CD4-positive, alpha-beta T cell treated with Interleukin-4 for 1 hour (primary cell): ENCODE measurements at places on chromosomes 7 and 10.

GRCh38 chr7:41054960-41055661, 647.8 kb downstream of the INHBA start:
- DNase-seq = no peak

GRCh38 chr10:46240684-46241565, 45.9 kb upstream of the ANTXRL start:
- no peak for DNase-seq

DNA sequence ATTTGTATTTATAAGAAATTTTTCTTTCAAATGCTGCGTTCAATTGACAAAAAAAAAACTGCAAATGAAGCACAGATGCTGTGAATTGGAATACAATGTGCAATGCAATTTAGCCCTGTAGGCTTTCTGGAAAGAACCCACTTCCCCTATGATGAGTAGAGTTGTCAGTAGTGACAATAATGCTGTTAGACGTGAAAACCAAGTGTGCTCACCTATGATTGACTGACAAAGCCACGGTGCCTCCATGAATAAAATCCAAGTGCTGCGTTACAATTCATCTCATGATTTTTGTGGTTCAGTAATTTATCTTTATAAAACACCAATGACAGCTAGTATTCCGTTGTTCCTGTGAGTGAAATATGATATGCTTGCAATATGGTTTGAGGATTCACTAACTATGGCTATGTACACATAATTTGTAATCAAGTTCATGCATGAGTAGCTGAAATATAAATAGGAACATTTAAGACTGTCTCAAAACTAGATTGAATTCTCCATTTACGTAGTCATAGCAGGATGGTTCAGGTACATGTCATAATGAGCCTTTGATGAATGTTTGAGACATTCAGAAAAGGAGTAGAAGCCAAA, 1160.3 kb downstream of the CNTNAP2 start:
- DNase-seq = no peak

- DNase-seq = no peak
Observed at GRCh38 chr10:127863231-127863825, 29.4 kb downstream of the CLRN3 start.

GRCh38 chr10:11237571-11237970, 219.9 kb downstream of the CELF2 start:
- DNase-seq = no peak

DNA sequence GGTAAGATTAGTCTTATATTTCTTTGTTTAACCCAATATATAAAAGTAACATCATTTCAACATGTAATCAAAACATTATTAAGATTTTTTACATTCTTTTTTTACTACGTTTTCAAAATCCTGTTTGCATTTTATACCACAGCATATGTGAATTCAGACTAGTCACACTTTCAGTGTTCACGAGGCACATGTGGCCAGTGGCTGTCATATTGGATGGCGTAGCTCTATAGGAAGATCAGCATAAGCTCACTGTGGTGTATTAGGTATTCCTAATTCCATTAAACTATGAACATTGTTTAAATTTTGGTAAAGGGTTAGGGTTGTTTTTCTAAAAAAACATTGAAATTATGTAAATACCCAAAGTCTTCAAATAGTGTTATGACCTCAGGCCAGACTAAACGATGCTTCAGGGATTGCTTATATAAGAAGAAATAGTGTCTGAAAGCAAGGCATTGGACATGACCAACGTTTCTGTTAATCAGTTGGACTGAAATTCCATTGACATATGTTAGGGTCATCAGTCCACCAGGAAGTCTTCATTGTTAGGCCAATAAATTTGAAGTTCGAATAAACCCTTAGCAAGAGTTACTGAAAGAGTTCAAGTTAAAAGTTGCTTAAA, 97.0 kb downstream of the BICC1 start:
- DNase-seq = no peak

GRCh38 chr10:83713423-83713822, 425.9 kb upstream of the GHITM start:
- DNase-seq = no peak

DNA sequence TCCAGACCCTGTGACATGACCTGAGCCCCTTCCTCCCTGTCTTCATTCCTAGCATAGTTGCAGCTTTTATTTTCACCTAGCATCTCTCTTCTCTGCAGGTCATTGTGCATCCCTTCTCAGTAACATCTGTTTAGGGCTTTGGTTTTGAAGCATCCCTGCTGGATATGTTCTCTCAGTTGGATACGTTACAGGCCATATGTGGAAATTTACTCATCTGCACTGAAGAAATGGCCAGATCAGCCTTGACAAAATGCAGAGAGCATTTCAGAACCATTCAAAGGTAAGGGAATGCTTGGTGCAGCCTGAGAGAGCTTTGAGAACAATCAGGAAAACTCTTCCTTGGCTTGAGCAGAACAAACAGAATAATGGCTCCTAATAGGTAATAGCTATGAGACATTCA, 647.0 kb downstream of the KCNMA1 start:
- DNase-seq = no peak

- DNase-seq = no peak
Observed at GRCh38 chr10:129935867-129936152, 28.3 kb downstream of the EBF3 start.

DNA sequence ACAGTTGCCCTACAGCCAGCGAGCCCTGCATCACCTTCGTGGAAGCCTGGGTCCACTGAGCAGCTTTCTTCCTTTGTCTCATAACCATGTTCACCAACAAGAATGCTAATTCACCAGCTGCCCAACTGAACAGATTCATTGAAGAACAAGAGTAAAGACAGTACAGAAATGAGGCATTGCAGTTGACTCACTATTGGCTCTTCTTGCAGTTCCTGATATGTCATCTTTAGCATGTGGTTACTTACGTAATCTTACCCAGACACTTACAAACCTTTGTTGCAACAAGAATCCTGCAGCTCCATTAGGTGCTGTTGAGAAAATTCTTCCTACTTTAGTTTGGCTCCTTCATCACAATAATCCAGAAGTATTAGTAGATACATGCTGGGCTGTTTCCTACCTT, 174.0 kb upstream of the TPK1 start:
- no peak for DNase-seq

GRCh38 chr7:20269726-20270125, 52.5 kb upstream of the MACC1 start:
- DNase-seq = no peak

GRCh38 chr7:4154882-4155535, 527.1 kb upstream of the FOXK1 start:
- DNase-seq = no peak

DNA sequence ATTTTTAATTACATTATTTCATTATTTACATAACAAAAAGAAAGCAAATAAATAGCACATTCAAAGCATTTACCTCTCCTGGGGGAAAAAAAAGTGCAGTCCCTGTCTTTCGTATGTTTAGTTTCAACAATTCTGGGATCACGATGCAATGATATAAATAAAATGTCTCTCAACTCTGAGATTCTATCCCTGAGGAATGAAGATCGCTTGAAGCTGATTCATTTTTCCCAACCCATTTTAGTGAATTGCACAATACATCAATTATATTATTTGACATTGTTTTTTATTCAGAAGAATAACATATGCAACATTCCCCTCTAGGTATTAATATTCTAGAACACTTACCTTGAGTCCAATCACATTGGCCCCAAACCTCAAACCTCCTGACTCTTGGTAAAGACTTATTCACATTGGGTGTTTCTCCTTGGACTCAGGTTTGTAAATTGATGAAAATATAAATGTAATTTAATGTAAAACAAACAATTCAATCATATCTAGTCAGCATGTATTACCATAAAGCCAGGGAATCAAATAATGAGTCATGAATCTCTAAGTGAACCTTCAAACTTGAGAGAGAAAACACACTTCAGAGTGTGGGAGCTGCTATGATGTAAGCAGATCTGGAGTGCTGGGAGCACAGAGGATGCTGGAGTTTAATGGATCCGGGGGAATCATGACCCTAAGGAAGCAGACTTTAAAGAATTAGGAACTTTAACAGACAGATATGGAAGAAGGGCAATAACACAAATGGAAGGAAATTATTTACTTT, 5.3 kb upstream of the SCIN start:
- DNase-seq = no peak

- DNase-seq = no peak
Observed at GRCh38 chr7:151317936-151318335, 23.7 kb upstream of the NUB1 start.

DNA sequence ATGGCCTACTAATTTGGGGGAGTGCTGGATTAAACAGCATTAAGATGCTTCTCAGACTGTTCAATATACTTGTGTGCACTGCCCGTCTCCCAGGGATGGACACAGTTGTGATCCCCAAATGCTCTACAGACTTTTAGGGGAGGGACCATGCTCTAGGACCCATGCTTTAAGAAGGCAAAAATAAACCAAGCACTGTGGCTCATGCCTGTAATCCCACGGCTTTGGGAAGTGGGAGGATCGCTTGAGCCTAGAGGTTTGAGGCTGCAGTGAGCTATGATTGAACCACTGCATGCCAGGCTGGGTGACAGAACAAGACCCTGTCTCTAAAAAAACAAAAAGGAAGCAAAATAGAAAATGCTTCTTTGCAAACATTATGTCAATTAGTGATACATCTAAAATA, 102.6 kb downstream of the VOPP1 start:
- no peak for DNase-seq

GRCh38 chr10:22807238-22807637, 92.9 kb upstream of the PIP4K2A start:
- DNase-seq = no peak

GRCh38 chr7:602341-603141, 82.9 kb upstream of the PDGFA start:
- peak; percentile 51 for DNase-seq

DNA sequence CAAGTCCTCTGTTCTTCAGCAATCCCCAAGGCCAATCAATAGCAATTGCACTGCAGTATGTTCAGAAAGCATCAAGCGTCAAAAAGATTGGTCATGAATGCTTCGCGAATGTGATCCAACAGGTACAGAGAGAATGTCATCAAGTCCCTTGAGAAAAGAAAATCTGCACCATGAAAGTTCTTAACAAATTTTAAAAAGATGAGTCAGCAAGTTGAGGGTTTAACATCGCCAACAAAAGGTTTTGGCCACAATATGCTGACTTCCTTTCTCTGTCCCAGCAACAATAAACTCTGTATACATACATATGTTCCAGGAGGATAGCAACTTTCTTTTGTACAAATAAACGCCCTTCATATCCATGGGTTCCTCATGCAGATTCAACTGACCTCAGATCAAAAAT, 168.5 kb upstream of the C7orf33 start:
- no peak for DNase-seq

- no peak for DNase-seq
Observed at GRCh38 chr10:79142064-79142491, 73.3 kb downstream of the ZMIZ1 start.

- no peak for DNase-seq
Observed at GRCh38 chr7:16847381-16847860, 34.4 kb downstream of the AGR3 start.

- no peak for DNase-seq
Observed at GRCh38 chr7:95421847-95422444, 12.9 kb downstream of the PON2 start.

DNA sequence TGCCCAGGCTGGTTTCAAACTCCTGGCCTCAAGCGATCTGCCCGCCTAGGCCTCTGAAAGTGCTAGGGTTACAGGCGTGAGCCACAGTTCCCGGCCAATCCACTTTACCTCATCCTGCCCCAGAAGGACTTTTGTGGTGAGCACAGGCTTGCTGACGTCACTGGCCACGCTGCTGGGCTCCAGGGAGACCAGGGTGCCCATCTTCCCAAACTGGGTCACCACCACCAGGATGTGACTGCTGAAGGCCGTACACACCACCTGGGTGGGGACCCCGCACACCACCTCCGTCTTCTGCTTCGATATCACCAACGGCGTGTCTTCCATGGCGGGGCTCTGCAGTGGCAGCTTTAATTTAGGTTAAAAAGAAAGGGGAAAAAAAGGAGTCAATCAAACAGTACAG, 816 bp downstream of the PSMG3 start:
- peak; percentile 49 for DNase-seq

DNA sequence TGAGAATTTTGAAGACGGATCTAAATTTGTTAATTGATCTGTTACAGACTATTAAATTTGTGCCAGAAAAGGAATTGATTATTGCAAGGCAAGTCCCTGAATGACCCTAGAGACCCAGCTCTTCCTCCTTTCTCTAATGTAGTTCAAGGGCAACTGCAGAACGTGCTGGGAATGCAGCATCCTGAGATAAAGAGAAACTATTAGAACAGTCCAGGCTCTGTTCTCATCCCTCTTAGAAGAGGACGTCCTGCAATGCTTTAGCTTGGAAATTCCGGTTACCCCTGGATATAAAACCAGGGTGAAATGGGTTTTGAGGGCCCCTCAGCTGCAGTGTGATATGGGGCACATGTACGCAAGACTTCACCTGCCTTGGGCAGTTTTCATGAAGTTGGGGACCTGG, 67.3 kb downstream of the PTN start:
- DNase-seq = no peak

GRCh38 chr10:5477948-5478693, 21.2 kb downstream of the CALML5 start:
- no peak for DNase-seq

- no peak for DNase-seq
Observed at GRCh38 chr7:80131675-80132435, 2.8 kb upstream of the GNAI1 start.

GRCh38 chr10:81081887-81082620, 544.4 kb downstream of the SH2D4B start:
- DNase-seq = no peak

GRCh38 chr10:75334720-75335119, 66.8 kb downstream of the ZNF503 start:
- no peak for DNase-seq

DNA sequence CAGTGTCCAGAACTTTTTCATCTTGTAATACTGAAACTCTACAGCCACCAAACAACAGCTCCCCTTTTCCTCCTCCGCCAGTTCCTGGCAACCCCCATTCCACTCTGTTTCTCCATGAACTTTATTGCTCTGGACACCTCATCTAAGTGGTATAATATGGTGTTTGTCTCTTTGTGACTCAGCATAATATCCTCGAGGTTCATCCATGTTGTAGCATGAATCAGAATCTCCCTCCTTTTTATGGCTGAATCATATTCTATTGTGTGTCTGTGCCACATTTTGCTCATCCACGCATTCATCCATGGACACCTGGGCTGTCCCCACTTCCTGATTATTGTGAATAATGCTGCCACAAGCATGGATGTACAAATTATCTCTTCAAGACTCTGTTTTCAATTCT, 124.4 kb upstream of the FGFR2 start:
- DNase-seq = no peak

DNA sequence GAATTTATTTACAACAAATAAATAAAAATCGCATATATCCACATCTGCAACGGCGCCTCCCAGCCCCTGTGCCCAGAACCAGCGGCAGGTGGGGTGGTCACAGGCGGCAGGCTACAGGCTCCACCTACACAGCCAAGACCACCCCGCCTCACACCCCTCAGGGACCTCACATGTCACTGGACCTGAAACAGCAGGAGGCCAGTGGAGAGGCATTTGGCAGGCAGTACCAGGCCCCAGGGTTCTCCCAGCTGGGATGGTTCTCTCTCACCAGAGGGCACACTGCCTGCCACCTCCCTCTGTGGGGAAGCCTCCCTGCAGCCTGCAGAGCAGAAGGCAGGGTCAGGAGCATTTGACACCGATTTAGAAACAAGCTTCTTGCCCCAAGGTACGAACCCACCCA, 81.5 kb downstream of the MAD1L1 start:
- no peak for DNase-seq
